SJSA1 (cell line): ENCODE measurements at places on chromosomes 12 and 14. TPM values are rescaled to one million over a fixed set of nuclear protein-coding genes. Genes with fewer than 3 reads are reported as not detected.

The CAPZA3 gene
- not detected in 2 replicates for total RNA-seq

The POTEM gene
- not detected in 2 replicates for total RNA-seq

The PTPRB gene
- 3.0 and 4.5 TPM in 2 replicates for total RNA-seq

GRCh38 chr12:109153821-109154441 is 37.5 kb downstream of the ACACB start:
- no peaks in the 10 kb centered on the region for H3K36me3 ChIP-seq
- peaks cover 12% of the 10 kb centered on the region for H3K4me1 ChIP-seq
- peak; percentile 28 for DNase-seq

DNA sequence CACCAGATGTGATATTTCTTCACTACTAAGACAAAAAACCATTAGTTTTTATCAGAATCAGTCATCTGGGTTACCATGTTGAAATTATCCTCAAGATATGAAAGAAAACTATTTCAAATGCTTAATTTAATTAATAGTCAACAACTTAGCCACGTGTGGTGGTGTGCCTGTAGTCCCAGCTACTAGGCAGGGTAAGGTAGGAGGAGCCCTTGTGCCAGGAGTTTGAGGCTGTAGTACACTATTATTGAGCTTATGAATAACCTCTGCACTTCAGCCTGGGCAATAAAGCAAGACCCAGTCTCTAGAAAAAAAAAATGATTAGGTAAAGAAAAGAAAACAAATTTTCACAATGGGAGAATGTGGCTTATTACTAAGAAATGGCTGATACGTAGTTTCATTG is 33.4 kb downstream of the MRPL42 start:
- no peaks in the 10 kb centered on the region for H3K4me1 ChIP-seq
- no peaks in the 10 kb centered on the region for H3K27me3 ChIP-seq
- DNase-seq: no peak
- H3K4me3 ChIP-seq: no peak overlapping the region
- peaks cover 24% of the 10 kb centered on the region for H3K36me3 ChIP-seq
- H3K27ac ChIP-seq: no peak overlapping the region

GRCh38 chr12:76927170-76927784 is 48.5 kb upstream of the CSRP2 start:
- H3K27ac ChIP-seq: no peak overlapping the region
- no peaks in the 10 kb centered on the region for H3K4me1 ChIP-seq
- no peaks in the 10 kb centered on the region for H3K27me3 ChIP-seq

GRCh38 chr14:52059649-52060048 is 9.2 kb downstream of the NID2 start:
- no peaks in the 10 kb centered on the region for H3K27me3 ChIP-seq
- H3K4me3 ChIP-seq: no peak overlapping the region
- peaks cover 10% of the 10 kb centered on the region for H3K4me1 ChIP-seq

- H3K27ac ChIP-seq: no peak overlapping the region
- H3K4me3 ChIP-seq: no peak overlapping the region
- no peaks in the 10 kb centered on the region for H3K36me3 ChIP-seq
- no peak for DNase-seq
- H3K27me3 ChIP-seq: no peaks in the 10 kb centered on the region
- H3K4me1 ChIP-seq: no peaks in the 10 kb centered on the region
Observed at GRCh38 chr12:71061451-71061850, 96.3 kb downstream of the TSPAN8 start.

DNA sequence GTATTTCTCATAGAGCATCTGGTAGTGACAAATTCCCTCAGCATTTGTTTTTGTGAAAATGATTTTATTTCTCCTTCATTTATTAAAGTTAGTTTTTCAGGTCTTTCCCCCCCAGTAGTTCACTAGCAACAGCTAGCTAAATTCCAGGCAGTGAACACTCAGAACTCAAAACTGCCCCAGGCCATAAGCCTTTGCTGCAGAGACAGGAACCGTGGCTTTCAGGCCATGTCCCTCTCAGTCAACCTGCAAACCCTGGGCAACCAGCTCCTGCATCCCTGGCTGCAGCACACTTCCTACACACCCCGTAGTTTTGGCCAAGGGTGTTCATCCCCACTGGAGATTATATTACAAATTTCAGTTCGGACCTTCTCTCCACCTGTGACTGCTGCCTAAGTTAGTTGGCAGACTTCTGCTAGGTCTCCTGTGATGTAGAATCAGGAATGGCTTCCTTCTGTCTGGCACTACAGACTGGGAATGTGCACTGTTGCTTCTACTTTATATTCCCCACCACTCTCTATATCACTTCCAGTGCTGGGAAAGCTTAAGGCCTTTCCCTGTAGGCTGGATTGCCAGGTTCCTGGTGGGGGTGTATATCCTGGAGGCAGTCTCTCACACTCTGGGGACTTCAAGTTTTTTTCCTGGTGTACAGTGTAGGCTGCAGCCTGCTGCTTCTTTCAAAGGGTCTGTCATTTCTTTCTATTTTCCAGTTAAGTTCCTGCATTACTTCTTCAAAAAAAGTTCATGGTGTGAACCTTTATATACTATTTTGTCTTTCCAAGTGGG is 924.4 kb upstream of the LRFN5 start:
- DNase-seq: no peak
- no peak overlapping the region for H3K4me3 ChIP-seq
- H3K27ac ChIP-seq: no peak overlapping the region
- H3K4me1 ChIP-seq: no peaks in the 10 kb centered on the region
